Fibroblast of skin of right quadriceps (primary cell): ENCODE measurements at places on chromosomes 16 and 17.

DNA sequence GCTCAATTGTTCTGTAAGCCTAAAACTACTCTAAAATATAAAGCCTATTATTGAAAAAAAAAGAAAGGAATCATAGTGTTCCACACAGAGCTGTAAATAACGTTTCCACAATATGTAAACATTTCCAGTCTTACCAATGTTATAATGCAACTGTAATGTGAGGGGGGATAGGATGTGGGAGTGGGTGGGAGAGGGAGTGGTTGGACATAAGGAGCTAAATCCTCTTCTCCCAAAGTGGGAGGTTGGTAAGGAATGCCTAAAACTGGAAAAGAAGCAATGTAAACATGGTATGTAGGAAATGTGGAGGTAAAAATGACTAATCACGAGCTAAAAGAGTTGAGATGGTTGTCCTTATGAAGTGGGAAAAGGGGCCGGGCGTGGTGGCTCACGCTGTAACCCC lies 17.6 kb upstream of the SBK1 start:
- no peak for DNase-seq

GRCh38 chr16:60748366-60748765 lies 1287.9 kb downstream of the CDH8 start:
- DNase-seq = peak; percentile 68

DNA sequence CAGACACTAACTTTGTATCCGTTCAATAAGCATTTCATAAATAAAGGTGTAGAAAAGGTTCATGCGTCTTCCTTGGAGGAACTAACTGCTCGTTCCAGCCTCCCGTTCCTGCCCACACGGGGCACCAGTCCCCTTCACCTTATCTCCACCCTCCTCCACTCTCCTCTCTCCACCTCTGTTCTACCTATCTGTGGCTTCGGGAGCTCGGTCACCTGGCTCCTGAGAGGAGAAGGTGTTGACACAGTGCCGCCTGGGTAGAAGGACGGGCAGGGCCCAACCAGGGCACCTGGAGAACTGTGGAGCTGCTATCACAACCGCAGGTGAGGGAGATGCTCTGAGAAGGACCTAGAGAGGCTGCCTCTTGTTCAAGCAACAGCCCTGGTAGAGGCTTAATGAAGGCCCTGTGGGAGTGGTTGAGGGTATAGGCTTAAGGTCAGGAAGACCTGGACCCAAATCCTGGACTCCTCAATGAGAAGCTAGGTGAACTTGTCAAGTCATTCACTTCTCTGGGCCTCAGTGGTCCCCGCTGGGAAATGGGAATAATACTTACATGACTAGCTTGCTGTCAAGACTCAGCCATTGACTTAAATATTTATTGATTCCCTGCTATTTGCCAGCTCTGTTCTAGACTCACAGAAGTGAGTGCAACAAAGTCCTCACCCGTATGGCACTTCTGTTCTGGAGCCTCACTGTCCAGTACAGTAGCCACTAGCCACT lies 9.6 kb upstream of the MINK1 start:
- no peak for DNase-seq

DNA sequence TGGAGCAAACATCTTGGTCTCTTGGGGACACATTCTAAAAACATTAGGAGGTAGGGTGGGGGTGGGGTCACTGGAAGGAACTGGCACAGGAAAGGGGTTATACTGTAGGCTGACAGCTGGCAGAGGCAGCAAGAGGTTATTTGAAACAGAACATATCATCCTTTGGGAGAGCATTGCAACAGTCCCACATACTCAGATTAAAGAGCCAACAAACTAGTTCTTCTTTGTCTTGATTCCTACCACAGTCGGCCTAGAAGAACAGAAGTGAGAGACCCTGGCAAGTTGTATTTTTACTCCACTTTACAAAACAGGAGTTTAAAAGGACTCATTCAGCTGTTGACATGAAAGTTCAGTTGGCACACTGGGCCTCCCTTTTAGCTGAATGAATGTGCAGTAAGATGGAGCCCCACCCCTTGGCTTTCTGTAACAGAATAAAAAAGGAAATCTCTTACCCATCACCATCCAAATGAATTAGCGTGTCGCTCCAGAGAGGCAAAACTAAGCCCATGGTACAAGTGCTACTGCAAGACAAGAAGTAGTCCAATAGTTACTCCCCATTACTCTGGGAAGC lies 54.6 kb upstream of the CORO6 start:
- DNase-seq = no peak

DNA sequence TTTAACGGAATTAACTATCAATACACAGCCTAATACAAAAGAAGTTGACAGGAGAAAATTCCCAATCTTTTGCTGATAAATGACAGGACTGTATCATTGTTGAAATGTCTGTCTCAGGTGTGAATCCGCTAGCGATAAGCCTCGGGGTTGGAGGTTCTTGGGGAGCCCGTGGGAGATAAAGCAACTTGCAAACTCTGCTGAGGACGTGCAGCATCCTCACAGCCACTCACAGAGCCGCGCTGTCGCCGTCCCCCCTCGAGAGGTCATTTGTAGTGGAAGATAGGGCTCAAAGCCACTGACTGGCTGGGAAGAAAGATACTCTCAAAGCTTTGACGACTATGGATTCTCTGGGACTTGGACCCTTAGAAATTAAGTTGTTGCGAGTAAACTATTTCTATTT lies 17.0 kb downstream of the MAP1LC3B start:
- no peak for DNase-seq

DNA sequence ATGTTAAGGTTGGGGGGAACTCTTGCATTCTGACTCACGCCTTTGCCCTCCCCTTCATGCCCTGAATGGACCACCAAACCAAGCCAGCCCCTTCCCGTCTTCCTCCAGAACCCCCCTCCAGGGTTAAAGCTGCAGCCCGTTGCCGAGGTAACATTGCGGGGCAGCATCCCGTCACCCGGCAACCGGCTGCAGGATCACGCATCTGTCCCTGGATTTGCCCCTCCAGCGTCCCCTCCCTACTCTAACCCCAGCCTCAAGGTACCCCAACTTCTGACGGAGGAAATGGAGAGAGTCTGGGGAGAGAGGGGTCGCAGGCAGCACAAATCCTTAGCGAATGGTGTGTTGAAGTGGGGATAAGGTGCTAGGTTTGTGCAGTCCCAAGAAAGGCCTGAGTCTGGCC lies 563 bp upstream of the NLGN2 start:
- DNase-seq = no peak

- DNase-seq = peak; percentile 10
Observed at GRCh38 chr17:29078183-29079045, 35.5 kb downstream of the PIPOX start.
